ENCODE measurements at places on chromosomes 13 and 19.

GRCh38 chr13:30413842-30414241 lies 8.5 kb upstream of the UBE2L5 start:
- DNase-seq: no peak

DNA sequence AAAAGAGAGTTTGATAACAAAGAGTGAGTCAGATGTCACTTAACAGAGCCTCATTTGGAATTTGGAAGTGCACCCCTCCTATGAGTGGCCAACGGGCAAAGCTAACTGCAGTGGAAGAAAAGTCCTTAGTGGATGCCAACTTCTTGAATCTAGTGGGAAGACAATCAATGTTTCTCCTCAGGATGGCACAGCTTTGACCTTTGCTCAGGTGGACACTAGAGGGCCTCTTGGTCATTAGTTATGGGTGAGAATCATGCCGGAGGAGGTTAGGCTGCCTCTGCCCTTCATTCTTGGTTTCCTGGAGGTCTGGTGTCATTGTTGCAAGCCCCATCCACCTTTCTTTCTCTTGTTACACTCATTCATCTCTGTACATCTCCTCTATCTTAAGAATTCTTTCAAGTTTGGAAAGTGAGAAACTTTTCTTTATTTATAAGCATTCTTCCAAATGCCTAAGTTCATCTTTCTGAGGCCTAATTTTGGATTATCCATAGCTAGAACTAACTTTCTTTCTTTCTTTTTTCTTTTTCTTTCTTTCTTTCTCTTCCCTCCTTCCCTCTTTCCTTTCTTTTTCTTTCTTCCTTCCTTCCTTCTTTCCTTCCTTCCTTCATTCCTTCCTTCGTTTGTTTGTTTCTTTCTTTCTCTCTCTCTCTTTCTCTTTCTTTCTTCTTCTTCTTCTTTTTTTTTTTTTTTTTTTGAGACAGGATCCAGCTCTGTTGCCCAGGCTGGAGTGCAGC lies 327.2 kb upstream of the TSHZ3 start:
- DNase-seq: no peak

- no peak for DNase-seq
Measured at GRCh38 chr19:40281381-40282208, 3.5 kb downstream of the AKT2 start.

- DNase-seq: no peak
Measured at GRCh38 chr19:47322058-47322457, 9.9 kb upstream of the C5AR2 start.

- DNase-seq: no peak
Measured at GRCh38 chr19:1673645-1674292, 21.4 kb upstream of the TCF3 start.

DNA sequence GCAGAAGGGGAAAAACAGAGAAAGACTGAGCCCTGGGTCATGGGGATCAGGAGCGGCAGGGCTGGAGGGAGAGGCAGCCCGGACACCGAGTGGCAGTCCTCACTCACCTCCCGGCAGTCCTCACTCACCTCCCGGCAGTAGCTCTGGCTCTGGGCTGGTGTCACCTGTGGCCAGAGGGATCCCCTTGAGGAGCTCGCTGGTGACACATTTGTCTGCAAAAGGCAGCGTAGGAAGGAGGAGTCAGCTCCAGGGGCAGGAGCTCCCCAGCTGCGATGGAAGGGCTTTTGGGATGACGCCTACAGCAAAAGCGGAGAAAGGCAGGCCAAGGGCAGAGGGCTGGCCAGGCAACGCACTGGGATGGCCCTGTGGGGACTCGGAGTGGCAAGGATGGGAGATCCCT lies 739 bp downstream of the EIF3G start:
- DNase-seq: no peak

DNA sequence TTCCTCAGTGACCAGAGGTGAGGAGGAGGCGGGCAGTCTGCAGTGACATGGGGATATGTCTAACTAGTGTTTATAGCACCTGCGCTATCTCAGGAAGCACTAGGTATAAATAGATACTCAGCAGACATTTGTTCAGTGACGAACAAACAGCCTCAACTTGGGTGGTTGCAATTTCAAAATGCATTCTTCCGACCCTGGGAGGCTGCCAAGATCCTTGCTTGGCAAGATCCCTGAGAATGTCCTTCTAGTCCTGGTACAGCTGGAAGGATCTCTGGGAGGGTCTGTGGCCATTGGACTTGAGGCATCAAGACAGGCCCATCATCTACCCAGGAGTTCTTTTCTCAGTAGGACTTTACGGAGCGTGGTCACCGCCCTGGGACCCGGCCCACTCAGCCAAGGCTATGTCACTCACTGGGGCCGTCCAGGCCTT lies 299.5 kb downstream of the ZNF536 start:
- no peak for DNase-seq

- no peak for DNase-seq
Measured at GRCh38 chr13:99103536-99103935, 97.1 kb upstream of the UBAC2 start.

- no peak for DNase-seq
Measured at GRCh38 chr13:32284927-32285632, 30.1 kb downstream of the ZAR1L start.

GRCh38 chr13:40333226-40333625 lies 333.2 kb downstream of the FOXO1 start:
- DNase-seq: no peak

- no peak for DNase-seq
Measured at GRCh38 chr13:91406619-91407018, 8.2 kb downstream of the GPC5 start.

- DNase-seq: no peak
Measured at GRCh38 chr19:42124386-42124901, 7.8 kb downstream of the POU2F2 start.

- no peak for DNase-seq
Measured at GRCh38 chr13:65808061-65808460, 1422.1 kb downstream of the PCDH9 start.

- no peak for DNase-seq
Measured at GRCh38 chr13:73972545-73972944, 161.7 kb downstream of the KLF12 start.

DNA sequence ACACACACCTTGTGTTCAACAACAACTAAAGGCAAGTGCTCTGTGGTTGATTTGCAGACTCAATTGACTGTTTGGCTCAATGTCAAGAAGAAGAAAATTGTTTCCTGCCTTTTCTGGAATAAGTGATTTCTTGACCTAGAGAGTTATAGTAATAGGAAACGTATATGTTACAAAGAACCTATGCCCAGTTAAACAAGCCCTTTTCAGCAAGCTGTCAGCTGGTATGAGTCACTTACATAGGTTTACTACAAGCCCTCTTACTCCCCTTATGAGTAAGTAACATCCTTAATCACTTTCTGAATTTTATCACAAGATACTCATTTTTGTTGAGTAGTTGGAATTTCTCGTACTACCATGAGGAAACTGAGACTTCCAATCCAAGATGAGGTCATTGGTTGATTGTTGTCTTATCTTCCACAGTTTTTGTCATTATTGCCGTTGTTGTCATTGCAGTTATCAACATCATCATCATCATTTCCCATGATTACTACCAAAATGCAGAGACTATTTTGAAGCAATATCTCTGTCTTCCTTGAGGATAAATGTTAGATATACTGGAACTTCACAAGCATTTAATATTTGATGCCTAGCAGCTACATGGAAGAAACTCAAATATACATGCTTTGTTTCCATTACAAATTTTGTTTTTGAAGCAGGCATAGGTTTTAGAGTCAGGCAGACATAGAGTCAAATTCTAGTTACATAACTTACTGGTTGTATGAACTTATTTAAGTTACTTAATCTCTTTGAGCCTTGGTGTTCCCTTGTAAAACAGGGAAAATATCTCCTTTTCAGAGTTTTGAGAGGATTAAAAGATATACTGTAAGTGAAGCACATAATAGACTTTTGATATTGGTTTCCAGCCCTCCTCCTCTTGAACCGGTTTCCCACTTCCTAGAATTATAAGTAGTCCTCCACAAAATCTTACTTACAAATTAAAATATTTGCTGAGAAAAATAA lies 106.0 kb downstream of the RAP2A start:
- no peak for DNase-seq

DNA sequence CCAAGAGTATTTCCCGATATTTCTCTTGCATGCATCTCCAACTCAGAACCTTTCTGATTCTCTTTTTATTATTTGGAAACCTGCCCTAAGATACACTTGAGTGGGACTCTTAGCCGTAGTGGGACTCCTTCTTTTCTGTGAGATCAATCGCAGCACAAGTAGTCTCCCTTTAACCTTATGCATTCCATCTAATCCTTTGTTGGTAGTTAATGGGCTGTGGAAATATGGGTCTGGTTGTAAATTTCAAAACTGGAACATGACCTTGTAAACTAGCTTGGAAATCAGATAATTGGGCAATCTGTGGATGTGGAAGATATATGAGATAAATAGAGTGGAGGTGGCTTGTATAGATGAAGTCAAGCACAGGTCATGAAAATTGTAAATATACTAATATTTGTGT lies 350.0 kb downstream of the NDFIP2 start:
- no peak for DNase-seq

GRCh38 chr13:109669234-109669612 lies 117.2 kb downstream of the IRS2 start:
- no peak for DNase-seq

- no peak for DNase-seq
Measured at GRCh38 chr13:44523146-44524015, 52.7 kb downstream of the TSC22D1 start.

DNA sequence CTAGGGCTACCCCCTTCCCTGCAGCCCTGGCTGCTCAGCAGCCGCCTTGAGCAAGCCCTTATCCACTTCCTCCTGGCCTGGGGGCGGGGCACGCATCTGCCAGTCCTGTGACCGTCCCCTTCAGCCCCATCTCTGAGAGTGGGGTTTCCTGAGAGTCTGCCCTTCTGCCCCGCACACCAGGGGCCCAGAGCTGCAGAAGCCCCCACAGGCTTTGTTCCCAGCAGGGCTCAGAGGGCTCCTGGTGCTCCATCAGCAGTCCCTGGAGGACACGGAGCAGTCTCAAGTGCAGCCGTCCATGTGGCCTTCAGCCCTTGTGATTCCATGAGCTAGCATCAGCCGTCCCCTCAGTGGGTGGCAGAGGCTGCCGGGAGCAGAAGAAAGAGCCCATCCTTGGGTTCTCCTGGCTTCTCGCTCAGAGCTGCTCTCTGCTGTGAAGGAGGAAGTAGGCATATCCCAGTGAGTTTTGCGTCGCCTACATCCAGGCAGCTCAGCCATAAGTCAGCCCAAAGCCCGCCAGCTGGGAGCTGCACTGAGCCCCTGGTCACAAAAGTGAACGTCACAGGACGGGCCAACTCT lies 16.3 kb downstream of the MYO9B start:
- no peak for DNase-seq

DNA sequence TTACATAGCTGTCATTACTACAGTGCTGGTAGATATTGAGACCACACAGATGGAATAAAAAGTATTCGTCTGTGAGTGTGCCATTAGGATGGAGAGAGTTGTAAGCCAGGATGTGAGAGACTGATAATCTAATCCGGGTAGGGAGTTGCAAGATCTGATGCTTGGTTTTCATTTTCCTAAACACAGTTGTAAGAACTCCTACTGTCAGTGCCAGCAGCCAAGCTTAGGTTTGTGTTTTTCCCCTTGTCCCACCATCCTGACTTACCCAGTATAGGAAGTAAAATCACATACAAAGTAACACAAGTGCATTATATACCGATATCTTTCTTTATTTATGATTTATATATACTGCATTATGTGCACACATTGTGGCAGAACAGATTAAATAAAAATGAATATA lies 726.4 kb upstream of the PCDH20 start:
- DNase-seq: no peak

DNA sequence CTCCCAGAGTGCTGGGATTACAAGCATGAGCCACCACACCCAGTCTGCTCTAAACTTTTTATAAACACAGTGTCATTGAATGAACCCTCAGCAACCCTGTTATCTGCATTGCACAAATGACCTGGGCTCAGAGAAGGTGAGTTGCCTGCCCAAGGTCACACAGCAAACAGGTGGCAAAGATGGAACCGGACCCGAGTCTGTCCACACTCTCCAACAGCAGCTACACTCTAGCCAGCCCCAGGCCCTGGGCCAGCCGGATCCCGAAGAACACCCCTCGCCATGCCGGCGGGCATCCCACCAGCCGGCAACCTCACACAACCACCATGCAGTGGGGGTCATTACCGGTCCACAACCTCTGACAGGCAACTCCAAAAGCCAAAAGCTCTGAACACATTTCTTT lies 14.5 kb downstream of the ERCC2 start:
- DNase-seq: no peak

DNA sequence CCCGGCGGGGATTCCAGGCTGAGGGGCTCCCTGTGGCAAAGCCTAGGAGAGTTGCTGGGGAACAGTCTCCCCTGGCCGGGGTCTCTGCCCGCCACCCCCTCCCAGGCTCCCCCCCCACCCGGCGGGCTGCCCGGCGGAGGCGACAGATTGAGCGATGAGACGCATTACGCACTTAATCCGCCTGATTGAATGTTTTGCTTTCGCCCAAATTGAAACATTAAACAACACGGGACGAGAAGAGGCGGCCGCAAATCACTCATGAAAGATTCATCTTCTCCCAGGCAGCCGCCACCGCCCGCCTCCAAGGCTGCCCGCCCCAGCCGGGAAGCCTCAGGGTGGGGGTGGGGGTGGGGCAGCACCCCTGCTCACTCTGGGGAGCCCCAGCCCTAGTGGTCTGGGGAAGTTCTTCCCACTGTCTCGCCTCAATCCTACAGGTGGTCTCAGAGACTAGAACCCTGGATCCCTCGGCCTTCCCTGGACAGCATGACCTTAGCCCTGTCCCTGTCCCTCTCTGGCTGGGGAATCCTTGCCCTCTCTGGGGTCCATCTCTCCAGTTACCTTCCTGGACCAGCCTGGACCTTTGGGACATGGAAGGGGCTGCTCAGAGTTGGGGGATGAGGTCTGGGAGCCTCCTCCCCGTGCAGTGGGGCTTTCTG lies 7.6 kb upstream of the ERFL start:
- DNase-seq: no peak

DNA sequence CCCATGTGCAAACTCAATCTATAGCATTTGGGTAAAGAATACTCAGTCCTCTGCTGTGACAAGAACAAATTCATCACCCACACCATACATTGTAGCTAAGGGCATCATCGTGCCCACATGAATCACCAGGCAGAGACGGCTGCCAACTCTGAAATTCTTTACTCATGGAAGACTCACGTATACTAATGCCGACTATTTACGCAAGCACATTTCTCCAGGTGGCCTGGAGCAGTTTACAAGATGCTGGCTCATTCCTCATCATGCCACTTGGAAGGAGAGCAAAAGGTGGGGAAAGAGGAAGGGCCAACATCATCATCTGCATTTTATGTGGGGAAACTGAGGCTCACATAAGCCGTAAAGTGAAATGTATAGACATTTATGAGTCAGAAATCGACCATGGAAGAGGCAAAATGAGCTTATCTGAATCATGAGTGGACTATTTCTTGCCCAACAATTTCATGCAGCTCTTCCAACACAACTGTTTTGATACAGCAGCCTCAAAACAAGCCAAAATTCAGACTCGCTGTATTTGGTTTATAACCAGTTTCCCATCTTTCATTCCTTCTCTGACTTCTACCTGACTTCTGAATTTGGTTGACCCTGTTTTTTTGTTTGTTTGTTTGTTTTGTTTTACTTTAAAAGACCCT lies 213.9 kb upstream of the SERP2 start:
- DNase-seq: no peak
